ENCODE measurements at places on chromosomes 1 and 21. TPM values are rescaled to one million over a fixed set of nuclear protein-coding genes. Genes with fewer than 3 reads are reported as not detected.

GRCh38 chr1:94669198-94669597 lies 127.6 kb upstream of the F3 start:
- peaks cover 62% of the 10 kb centered on the region for H3K4me1 ChIP-seq
- DNase-seq: no peak
- peak overlapping the region; percentile 25 for H3K27ac ChIP-seq
- no peaks in the 10 kb centered on the region for H3K36me3 ChIP-seq

GRCh38 chr1:206737729-206738201 lies 32.8 kb upstream of the IL19 start:
- peaks cover 40% of the 10 kb centered on the region for H3K36me3 ChIP-seq
- peaks cover 9% of the 10 kb centered on the region for H3K4me1 ChIP-seq
- no peak overlapping the region for H3K4me3 ChIP-seq
- H3K27ac ChIP-seq: no peak overlapping the region
- no peak for DNase-seq
- H3K27me3 ChIP-seq: no peaks in the 10 kb centered on the region

DNA sequence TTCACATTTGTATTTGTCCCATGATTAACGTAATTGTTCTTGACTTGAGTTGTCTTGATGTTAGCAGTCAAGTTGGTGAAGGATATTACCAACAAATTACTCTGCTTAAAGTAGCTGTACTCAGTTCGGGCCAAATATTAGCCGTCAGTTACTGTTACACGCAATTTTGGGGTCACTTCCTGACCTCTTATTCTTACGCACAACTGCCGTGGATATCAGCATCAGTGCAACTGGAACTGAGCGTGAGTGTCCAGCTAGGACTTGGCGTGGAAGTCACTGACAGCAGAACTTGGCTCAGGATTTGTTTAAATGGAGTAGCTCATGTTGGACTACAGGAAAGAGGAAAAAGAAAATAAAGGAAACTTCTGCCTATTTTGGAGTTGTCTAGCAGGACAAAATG lies 56.4 kb downstream of the ADAMTS1 start:
- no peaks in the 10 kb centered on the region for H3K27me3 ChIP-seq
- no peak for DNase-seq
- H3K27ac ChIP-seq: no peak overlapping the region
- H3K36me3 ChIP-seq: no peaks in the 10 kb centered on the region
- no peak overlapping the region for H3K4me3 ChIP-seq

GRCh38 chr1:79974659-79975058 lies 968.1 kb upstream of the ADGRL4 start:
- no peaks in the 10 kb centered on the region for H3K27me3 ChIP-seq
- H3K4me1 ChIP-seq: no peaks in the 10 kb centered on the region
- H3K36me3 ChIP-seq: no peaks in the 10 kb centered on the region
- no peak overlapping the region for H3K4me3 ChIP-seq
- DNase-seq: no peak

GRCh38 chr1:204493984-204494280 lies 673 bp downstream of the PIK3C2B start:
- no peak for DNase-seq
- H3K36me3 ChIP-seq: no peaks in the 10 kb centered on the region

DNA sequence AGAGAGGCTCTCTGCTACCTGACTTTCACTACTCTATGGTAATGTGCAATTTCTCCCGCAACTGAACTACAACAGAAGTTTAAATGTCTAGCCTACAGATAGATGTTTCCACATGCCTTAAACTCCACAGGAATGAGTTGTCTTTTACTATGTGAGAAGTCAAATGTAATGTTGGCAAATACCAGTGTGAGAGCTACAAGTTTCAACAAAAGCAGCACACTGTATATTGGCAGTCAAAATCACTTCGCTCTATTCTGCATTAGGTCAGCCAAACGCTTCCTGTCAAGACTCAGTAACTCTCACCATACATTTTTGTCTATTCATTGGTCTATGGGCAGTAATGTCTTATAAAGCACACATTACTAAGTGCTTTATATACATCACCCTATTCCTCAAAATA lies 41.9 kb downstream of the LUZP1 start:
- no peak for DNase-seq
- H3K27ac ChIP-seq: no peak overlapping the region
- peaks cover 48% of the 10 kb centered on the region for H3K4me1 ChIP-seq
- peaks cover 6% of the 10 kb centered on the region for H3K36me3 ChIP-seq

DNA sequence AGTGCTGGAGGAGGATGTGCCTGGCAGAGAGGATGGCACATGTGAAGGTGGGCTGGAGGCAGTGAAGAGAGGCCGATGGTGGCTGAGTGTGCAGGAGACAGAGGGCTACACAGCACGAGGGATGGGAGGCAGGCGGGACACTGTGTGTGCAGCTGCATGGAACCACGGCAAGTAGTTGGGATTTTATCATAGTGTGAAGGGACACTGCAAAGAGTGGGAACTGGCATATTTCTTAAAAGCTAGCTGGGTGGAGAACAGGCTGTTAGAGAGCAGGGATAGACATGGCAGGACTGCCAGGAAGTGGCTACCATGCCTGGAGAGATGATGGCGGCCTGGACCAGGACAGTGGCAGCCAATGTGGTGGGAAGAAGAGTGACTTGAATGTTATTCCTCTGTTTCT lies 102.4 kb upstream of the TLR5 start:
- H3K4me1 ChIP-seq: peaks cover 11% of the 10 kb centered on the region
- no peaks in the 10 kb centered on the region for H3K36me3 ChIP-seq
- no peak for DNase-seq
- no peak overlapping the region for H3K27ac ChIP-seq
- no peaks in the 10 kb centered on the region for H3K27me3 ChIP-seq

DNA sequence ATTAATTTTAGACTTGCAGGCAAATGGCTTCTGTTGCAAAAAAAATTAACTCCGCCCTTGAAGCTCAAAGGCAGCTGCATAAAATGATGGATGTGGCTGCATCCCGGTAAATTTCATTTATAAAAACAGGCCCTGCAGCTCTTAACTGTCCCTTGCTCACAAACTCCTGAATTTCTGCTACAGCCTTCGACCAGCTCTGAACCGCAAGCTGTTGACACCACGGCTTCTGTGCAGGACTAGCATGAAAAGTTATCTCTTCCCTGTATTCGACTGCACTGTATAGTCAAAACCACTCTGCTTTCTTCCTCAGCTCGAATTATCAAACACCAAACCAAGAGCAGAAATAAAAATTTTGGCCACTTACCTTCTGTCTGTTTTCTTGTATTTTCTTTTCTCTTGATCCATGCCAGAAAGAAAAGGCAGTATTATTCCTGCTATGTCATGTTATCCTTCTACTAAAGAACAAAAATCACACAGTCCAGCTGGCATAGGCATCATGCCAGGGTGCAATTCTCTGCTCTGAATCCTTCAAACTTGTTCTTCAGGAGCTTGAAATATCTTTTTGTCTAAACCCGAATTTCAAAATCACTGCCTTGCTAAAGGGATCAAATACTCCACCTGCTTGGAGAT lies 195.5 kb upstream of the NCAM2 start:
- H3K4me3 ChIP-seq: no peak overlapping the region
- H3K27ac ChIP-seq: no peak overlapping the region
- H3K4me1 ChIP-seq: no peaks in the 10 kb centered on the region
- no peaks in the 10 kb centered on the region for H3K36me3 ChIP-seq
- H3K27me3 ChIP-seq: no peaks in the 10 kb centered on the region
- no peak for DNase-seq

- H3K4me3 ChIP-seq: no peak overlapping the region
- H3K36me3 ChIP-seq: peaks cover 13% of the 10 kb centered on the region
- H3K27me3 ChIP-seq: no peaks in the 10 kb centered on the region
- H3K27ac ChIP-seq: no peak overlapping the region
- H3K4me1 ChIP-seq: no peaks in the 10 kb centered on the region
- no peak for DNase-seq
Measured at GRCh38 chr1:100051893-100052292, 80.8 kb downstream of the SASS6 start.

Gene KCNJ15
- total RNA-seq: not detected

Gene MYBPH
- total RNA-seq: not detected

Gene IGSF9
- 0.16 TPM for total RNA-seq

Gene SUSD4
- total RNA-seq: 0.03 TPM

Gene RHBDL2
- total RNA-seq: 0.91 TPM
